ENCODE measurements at places on chromosomes 1 and 21.

GRCh38 chr1:216210081-216210480 lies 213.2 kb downstream of the USH2A start:
- no peak for DNase-seq

GRCh38 chr1:186236921-186237320 lies 138.1 kb downstream of the TPR start:
- no peak for DNase-seq

DNA sequence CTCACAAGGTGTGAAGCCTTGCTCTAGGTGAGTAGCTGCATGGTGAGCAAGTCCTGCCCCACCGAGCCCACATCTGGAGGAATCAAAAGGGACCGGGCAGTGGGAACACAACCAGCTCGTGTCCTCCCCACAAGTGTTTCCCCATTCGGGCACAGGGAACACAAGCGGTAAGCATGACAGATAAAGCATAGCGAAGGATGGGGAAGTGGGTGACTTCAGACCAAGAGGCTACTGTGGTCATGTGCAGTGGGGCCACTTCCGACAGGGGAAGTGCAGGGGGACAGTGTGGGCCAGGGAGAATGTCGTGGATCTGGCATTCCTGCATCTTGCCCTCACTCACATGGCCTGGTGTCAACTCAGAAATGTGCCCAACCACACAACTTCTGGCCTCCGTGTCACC lies 306.2 kb downstream of the FAM72C start:
- DNase-seq = no peak

- DNase-seq = peak; percentile 83
These were observed 3.8 kb downstream of the BCL9 start for GRCh38 chr1:147545133-147545532.

DNA sequence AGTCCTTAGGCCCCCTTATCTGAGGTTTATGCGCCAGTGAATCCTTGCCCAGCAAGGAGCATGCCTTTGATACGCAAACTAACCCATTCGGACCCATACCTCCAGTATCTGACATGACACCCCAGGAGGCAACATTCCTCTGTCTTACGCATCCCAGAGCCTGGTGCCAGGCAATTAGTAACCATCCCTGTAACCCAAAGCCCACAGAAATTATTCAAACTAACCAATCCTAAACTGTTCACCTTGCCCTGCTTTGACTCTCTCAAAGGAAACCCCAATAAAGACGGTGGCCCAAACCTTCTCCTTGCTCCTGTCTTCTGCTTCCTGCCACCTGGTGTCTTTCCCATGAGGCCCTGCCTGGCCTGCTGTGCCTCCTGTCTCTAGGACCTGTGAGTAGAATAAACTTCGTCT lies 36.4 kb downstream of the ZNF496 start:
- no peak for DNase-seq

DNA sequence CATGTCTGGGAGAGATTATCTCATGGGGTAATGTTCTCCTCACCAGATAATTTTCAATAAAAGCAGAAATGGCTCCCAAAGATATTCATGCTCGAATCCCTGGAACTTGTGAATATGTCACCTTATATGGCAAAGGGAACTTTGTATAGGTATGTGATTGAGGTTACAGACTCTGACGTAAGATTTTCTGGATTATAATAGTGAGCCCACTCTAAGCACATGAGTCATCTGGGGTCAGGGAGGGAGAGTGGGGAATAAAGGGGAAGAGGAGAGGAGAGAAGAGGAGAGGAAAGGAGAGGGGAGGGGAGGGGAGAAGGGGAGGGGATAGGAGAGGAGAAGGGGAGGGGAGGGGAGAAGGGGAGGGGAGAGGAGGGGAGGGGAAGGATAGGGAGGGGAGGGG lies 1193.9 kb downstream of the PLA2G4A start:
- no peak for DNase-seq

DNA sequence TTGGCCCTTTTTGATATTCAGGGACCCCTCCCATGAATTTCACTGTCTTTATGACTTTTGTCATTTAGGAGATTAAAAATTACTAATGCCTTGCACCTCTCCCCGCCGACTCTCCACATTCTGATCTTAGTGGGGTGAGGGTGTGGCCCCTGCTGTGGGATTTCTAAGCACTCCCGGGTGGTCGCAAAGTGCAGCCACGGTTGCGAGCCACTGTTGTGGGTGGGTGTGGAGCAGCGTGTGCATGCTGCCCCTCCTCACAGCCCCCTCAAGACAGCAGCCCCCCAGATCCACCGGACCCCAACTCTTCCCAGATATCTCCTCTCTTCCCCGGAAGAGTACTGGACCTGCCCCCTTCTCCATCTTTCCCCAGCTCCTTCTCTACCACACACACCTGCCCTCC lies 66.6 kb upstream of the EFHD2 start:
- DNase-seq = no peak

GRCh38 chr1:209815931-209816341 lies 10.0 kb upstream of the IRF6 start:
- DNase-seq = no peak

- no peak for DNase-seq
These were observed 3.5 kb upstream of the OR10J4 start for GRCh38 chr1:159428536-159428935.

GRCh38 chr1:156725683-156726280 lies 2.5 kb upstream of the METTL25B start:
- DNase-seq = peak; percentile 46

DNA sequence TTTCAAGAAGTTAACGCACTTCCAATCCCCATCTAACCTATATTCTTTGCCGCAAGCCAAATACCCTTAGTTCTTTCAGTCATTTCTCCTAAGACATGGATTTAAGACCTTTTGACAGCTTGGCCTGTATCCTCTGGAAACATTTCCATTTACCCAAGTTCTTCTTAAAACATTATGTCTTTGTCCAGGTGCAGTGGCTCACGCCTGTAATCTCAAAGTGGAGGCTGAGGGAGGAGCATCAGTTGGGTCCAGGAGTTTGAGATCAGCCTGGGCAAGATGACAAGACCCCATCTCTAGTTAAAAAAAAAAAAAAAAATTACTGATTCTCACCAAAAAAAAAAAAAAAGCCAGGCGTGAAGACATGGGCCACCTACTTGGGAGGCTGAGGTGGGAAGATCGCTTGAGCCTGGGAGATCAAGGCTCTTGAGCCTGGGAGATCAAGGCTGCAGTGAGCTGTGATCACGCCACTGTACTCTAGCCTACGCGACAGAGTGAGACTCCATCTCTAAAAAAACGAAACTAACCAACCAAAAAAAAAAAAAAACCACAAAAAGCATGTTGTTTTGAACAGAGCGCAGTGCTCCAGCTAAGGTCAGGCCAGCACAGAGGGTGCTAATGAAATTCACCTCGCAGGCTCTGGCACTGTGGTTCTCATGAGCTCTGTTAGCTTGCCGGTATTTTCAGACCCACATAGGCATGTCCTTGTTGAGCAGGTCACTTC lies 36.0 kb downstream of the NUAK2 start:
- DNase-seq = peak; percentile 37
